ENCODE measurements at places on chromosomes 1 and 21.

GRCh38 chr1:179146476-179146875 lies 64.6 kb downstream of the TOR3A start:
- DNase-seq = no peak

- DNase-seq = no peak
Measured at GRCh38 chr1:110007046-110007830, 22.7 kb downstream of the AHCYL1 start.

- no peak for DNase-seq
Measured at GRCh38 chr1:26791148-26791547, 3.4 kb downstream of the PIGV start.

DNA sequence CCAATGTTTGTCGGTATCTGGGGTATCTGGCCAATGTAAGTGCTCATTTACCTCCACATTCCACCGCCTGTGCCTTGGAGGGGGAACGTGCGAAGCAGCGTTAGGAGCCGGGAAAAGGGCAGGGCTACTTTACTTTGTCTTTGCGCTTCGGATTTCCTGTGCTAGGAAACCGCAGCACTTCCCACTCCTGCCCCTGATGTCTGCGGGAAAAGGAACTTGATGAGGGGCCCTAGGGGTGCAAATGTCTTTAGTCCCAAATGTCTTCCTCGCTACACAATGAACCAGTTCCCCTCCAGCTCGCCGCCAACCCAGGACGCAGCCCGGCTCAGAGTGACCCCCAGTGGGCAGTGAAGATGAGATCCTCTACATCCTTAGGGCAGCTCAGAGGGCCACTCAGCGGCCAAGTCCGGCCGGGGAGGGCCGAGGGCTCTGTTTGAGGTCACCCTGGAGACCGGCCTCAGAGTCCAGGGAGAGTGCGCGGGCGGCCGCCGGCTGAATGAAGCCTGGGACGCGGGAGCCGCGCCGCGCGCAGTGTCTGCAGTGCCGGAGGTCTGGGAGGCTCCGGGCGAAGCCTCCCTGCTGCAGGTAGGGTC lies at the start of gene DYNLT5:
TSS of gene DYNLT5 (plus strand) at position 460 of the 593 bp plus-strand sequence. CDS start 2,200 bp downstream, outside the sequence.
- DNase-seq = peak; percentile 41

GRCh38 chr1:155091071-155092051 lies 12.7 kb downstream of the EFNA3 start:
- DNase-seq = peak; percentile 69

DNA sequence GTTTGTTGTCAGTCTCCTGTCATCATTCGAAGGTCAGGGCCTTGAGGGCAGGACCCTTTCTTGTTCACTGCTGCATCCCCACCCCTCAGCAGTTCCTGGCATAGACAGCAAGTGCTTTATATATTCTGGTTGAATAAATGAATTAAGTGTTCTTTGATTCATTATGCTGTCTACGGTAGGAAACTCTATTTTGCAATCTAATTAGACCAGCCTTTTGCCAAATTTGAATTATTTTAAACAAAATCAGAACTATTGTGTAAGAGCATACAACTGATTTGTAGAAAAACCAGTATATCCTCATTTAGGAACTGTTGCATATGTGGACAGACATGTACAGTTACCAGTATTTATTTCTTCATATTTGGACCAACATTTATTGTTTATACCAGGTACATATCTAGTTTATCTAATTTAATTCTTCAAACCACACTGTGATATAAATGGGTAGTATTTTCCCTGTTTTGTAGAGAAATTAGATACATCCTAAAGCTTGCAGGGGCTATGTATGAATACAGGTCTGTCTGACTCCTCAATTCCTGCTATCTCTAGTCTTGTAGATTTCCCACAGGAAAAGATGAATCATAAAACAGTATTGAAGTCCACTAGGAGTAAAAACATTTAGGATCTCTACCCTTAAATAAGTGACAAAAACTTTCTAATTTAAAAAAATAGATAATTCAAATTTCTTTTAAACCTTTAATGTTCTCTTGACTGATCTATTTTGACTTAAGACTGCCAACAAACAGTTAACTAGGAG lies 10.4 kb downstream of the MGST3 start:
- no peak for DNase-seq

DNA sequence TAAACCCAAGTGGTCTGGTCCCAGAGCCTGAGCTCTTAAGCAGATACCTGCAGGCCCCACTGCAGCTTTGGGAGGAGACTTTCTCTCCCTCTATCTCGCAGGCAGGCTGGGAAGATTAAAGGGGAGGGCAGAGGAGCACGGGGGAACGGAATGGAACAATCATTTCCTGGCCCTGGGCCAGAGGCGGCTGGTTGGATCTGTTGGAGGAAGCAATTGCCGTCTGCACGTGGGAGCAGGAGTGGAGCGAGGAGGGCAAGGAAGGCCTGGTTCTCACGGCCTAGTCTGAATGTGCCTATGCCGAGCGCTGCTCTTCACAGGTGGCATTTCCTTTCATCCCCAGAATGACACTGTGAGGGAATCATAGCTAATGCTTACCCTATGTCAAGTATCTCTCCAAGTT lies 23.7 kb downstream of the NKAIN1 start:
- DNase-seq = no peak

DNA sequence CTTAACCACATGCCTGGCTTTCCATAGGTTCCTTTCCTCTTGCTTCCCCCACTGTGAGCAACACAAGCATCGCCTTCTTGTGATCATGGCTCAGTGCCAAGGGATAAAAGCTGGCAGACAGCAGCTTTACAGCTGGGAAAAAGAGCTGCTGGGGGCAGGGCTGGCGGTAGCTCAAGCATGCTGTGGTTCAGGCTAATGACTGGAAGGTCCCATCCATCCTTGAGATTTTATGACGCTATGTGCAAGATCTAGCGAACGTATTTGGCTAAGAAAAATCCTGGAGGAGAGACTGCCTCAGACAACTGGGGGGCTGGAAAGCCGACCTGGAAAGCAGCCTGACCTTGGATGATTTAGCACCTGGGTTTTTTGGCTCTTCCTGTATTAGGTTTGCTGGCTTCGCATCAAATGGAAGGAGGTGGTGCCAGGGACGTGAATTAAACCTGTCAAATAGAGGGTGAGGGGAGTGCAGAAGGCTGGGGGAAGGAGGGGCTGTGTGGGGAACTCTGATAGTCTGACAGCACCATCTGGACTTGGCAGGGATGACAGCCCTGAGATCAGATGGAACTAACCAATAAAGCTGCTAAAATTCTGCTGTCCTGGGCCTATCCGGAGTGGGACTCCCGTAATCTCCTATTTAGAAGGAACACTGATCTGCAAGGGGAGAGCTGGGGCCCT lies 34.8 kb downstream of the ZMYND12 start:
- peak; percentile 83 for DNase-seq

GRCh38 chr1:238961790-238962189 lies 424.6 kb upstream of the CHRM3 start:
- no peak for DNase-seq

DNA sequence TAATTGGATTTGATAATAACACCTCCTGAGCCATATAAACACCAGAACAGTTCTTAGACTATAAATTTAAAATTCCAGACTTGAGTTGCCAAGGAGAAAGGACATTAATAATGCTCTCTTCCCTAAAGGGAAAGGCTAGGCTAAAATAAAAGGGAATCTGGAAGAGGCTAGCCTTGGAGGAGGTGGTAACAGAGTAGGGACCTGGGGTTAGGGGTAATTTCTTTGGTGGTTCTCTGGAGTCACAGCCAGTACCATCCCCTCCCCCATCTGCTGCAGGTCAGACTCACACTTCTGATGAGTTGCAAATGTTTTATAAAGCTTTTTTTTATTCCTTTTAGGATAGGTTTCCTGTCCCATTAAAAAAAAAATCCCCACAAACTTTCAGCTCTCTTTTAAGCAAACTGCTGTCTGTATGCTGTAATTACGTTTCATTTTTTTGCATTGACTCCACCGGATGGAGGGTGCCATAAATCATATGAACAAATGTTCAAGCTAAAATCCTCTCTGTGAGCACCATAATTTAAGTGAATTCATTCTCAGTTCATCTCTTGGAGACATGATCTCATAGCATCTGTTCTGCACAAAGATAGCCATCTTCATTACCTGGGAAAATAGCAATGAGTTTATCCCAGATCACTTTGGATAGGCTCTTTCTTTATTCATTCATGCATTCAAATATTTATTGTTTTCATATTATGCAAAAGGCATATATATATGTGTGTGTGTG lies 379.6 kb downstream of the TTLL7 start:
- DNase-seq = no peak

DNA sequence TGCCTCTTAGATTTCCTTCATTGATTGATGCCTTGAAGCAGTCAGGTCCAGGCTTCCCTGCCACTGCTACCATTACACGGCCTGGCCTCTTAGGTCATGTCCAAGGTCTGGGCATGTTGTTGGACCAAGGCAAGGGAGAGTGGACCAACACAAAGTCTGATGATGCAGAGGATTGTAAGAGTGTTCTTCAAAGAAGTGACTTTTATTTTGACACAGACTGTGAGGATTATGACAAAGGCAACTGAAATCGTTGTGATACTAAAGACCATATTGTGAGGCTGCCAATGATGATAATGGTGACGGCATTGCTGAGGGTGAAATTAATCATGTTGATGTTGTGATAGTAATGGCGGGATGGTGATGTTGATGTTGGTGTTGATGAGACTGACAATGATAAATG lies 149.5 kb downstream of the GRIK3 start:
- no peak for DNase-seq

GRCh38 chr1:157697781-157698569 lies 2.6 kb downstream of the FCRL3 start:
- DNase-seq = no peak

DNA sequence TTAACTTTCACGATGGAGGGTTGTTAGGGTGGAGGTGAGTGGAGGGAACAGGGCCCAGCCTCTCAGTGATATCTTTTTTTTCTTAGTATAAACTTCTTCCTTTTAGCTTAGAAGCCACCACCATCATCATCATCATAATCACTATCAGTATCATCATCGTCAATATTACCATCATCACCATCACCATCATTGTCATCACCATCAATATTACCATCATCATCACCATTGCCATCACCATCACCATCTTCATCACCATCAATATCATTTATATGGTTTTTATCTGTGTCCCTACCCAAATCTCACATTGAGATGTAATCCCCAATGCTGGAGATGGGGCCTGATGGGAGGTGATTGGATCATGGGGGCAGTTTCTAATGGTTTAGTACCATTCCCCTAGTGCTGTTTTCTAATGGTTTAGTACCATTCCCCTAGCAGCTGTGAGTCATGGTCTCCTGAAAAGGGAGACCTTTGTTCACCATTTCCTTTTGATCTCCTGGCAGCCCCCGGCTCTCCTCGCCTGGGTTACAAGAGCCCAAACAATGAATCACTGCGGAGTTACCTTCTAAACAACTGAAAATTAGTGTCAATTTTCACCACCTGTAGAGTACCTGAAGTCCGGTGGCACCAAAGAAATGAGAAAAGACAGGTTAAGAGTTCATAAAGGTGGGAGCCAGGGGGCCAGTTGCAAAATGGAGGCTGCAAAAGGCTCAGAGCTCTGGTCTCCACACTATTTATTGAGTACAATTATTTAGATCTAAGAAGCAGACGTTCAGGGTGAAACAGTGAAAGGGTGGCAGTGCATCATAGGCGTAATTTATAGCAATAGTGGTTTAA lies 3.1 kb upstream of the PLA2G2E start:
- no peak for DNase-seq

GRCh38 chr1:72253132-72253531 lies 29.2 kb downstream of the NEGR1 start:
- no peak for DNase-seq

- no peak for DNase-seq
Measured at GRCh38 chr1:27572019-27572678, 31.8 kb downstream of the AHDC1 start.

GRCh38 chr1:181149326-181150125 lies 61.0 kb downstream of the IER5 start:
- no peak for DNase-seq

- DNase-seq = no peak
Measured at GRCh38 chr1:75472089-75472970, 138.6 kb downstream of the SLC44A5 start.

DNA sequence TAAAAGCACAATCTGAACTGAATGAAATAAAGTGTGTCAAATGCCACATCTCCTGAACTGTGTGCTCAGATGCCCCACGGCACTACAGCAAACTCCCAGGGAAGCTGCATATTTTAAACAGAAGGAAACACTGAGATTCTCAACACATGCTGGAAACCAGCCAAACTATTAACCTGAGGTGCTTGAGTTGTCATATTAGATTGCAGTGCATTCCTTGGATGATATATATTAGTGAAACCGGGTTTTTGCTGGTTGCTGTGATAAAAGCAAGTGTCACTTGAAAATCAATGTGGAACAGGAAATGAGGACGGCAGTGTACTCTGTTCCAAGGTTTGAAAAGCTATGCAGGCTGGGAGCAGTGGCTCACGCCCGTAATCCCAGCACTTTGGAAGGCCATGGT lies 8.7 kb downstream of the SYNJ1 start:
- DNase-seq = no peak

DNA sequence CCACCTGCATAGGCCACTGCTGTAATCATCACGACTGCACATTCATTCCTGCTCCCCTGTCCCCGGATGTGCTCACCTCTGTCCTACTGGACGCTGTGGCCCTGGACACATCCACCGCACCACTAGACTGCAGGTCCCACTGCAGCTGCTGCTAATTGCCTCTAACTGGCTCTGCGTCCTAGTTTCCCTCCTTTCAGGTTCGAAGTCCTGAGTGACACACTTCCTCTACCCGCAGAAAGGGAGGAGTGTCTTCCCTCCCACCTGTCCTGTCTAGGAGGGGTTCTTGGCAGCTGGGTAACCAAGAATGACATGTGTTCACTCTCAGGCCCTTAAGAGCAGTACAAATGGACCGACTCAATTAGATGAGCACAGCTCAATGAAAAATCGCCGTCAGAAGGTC lies 40.5 kb upstream of the ITPKB start:
- DNase-seq = no peak

DNA sequence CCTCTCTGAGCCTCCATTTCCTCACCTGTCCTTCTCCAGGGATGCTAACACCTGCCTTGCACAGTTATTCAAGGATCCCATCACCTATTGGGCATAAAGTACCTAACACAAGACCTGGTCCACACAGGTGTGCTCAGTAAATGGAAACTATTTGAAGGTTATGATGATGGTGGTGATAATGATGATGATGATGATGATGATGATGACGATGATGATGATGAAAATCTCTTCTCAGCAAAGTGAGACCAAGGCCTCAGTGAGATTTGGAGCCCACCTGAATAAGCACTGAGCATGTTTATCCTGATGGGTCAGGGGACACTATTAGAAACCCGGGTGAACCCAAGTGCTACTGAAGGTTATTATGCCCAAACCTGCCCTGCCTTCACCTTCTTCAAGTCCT lies 100.7 kb downstream of the DMRTA2 start:
- DNase-seq = no peak

- no peak for DNase-seq
Measured at GRCh38 chr1:31901838-31902509, 36.2 kb downstream of the PTP4A2 start.

- no peak for DNase-seq
Measured at GRCh38 chr1:199282751-199283305, 644.0 kb downstream of the PTPRC start.

- DNase-seq = no peak
Measured at GRCh38 chr1:31637915-31638673, 6.6 kb downstream of the PEF1 start.

GRCh38 chr21:35202431-35202830 lies 153.3 kb upstream of the RUNX1 start:
- DNase-seq = no peak
